SJCRH30 (cell line): ENCODE measurements at places on chromosomes 3 and 15. TPM values are rescaled to one million over a fixed set of nuclear protein-coding genes. Genes with fewer than 3 reads are reported as not detected.
A peak's percentile ranks its signal among the peaks of the same experiment; 100 is the strongest.

- H3K36me3 ChIP-seq, result no peaks in the 10 kb centered on the region
- no peaks in the 10 kb centered on the region for H3K27me3 ChIP-seq
- no peak overlapping the region for H3K27ac ChIP-seq
- H3K4me3 ChIP-seq, result no peak overlapping the region
Observed at GRCh38 chr3:68706096-68706495, 226.3 kb downstream of the TAFA4 start.

DNA sequence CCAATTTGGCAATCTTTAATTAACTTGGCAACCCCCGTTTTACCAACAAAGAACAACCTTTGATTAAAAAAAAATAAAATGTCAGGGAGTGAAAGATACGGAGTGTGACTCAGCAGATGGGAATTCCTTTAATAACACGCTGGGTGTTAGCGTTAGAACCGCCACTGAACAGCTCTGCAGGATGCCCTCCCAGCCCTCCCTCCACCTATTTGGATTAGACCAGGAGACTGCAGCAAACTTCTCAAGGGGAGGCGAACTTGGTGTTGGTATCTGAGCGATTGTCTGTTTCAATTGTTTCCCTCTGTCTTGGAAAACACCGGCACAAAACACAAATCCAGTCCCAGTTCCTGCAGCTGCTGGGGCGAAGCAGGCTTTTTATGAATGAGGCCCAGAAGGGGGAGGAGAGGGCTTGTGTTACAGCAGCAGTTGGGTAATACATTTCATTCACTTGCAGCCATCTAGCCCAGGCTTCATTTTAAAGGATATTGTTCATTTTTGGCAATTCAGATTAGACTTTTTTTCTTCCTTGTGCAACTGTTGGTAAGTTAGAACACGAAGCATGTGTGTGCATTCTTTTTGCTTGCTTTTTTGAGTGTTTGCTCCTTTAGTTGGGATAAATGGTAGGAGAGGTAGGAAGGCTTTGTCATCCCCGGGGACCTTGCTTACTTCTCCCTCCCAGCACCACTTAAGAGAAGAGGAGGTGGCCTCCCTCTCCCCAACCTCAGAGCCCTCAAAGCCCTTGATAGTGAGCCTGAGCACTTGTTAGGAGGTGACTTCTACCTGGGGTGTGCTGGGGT lies 152.3 kb downstream of the IGF1R start:
- no peaks in the 10 kb centered on the region for H3K27me3 ChIP-seq
- peak; percentile 92 for DNase-seq
- peak overlapping the region; percentile 45 for H3K4me3 ChIP-seq

DNA sequence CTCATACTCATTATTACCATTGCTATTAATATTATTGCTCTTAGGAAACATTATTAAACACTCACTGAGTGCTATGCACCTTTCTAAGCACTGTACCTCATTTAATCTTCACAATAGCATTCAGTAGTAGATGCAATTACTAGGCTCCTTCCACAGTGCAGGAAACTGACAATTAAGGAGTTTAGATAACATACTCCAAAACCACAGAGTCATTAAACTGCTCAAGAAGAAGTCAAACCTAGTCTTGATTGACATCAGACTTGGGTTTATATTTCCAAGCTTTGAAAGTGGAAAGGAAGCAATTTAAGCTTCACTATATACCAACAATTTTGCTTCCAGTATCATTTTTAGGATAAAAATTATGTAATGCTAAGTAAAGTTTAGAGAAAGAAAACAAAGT lies 490.1 kb upstream of the ARRDC4 start:
- H3K27me3 ChIP-seq, result no peaks in the 10 kb centered on the region
- no peak overlapping the region for H3K4me3 ChIP-seq
- no peaks in the 10 kb centered on the region for H3K4me1 ChIP-seq
- DNase-seq, result no peak
- H3K36me3 ChIP-seq, result no peaks in the 10 kb centered on the region
- no peak overlapping the region for H3K27ac ChIP-seq

- no peak overlapping the region for H3K4me3 ChIP-seq
- peak; percentile 49 for DNase-seq
- no peaks in the 10 kb centered on the region for H3K4me1 ChIP-seq
- H3K27me3 ChIP-seq, result no peaks in the 10 kb centered on the region
Observed at GRCh38 chr3:189270248-189270832, 98.6 kb downstream of the TPRG1 start.

DNA sequence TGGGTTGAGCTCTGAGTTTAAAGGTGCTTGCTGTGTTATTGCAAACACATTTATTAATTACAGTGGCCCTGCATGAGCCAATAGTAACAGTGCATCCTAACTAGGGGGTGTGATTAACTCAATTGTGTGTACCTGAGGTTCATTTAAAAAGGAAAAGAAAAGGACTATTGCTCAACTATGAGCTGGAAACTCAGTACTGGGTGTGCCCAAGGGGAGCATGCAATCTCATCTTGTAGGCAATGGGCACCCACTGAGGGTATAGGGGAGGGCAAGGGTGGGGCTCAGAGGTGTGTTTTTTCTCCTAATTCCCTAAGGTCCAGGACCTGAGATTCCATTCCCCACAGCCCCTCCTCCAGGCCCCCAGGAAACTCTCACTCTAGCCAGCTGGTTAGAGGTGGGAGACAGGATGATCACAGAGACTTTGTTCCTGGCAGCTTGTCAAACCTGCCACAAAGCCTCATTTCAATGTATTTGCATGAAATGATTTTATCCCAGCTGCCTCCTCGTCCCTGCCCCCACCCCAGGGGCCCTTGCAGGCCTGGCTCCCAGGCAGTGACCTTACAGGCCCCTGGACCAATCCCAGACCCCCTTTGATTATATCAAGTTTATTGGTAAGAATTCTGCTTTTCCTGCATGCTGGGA lies 220.7 kb downstream of the TBC1D2B start:
- no peaks in the 10 kb centered on the region for H3K36me3 ChIP-seq
- DNase-seq, result no peak
- H3K27me3 ChIP-seq, result peaks cover 6% of the 10 kb centered on the region

GRCh38 chr3:71072287-71072686 lies 511.2 kb downstream of the FOXP1 start:
- DNase-seq, result no peak
- H3K27me3 ChIP-seq, result no peaks in the 10 kb centered on the region
- H3K4me3 ChIP-seq, result no peak overlapping the region
- H3K4me1 ChIP-seq, result no peaks in the 10 kb centered on the region; the same call in 1 of the 2 replicates
- H3K27ac ChIP-seq, result no peak overlapping the region

DNA sequence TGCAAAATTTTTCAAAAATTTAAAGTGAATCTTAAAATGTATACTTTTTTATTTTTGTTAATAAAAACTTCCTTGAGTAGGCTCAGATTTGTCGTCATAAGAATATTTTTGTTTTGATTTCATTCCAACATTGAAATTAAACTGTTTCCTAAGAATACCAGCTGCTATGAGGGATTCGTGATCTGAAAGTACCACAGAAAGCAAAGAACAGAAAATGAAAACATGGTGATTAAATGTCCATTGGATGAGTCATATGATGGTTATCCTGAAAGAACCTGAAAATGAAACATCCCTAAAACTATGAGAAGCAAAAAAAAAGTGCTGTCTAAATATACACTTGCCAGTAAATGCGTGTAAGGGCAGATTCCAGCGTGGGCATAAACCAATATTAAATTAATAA lies 143.8 kb downstream of the GMNC start:
- no peak overlapping the region for H3K27ac ChIP-seq
- DNase-seq, result no peak
- no peaks in the 10 kb centered on the region for H3K36me3 ChIP-seq
- H3K27me3 ChIP-seq, result no peaks in the 10 kb centered on the region

The ARHGAP31 gene
- total RNA-seq, result 7.9 and 9.9 TPM in 2 replicates

The CPN2 gene
- not detected in 2 replicates for total RNA-seq

DNA sequence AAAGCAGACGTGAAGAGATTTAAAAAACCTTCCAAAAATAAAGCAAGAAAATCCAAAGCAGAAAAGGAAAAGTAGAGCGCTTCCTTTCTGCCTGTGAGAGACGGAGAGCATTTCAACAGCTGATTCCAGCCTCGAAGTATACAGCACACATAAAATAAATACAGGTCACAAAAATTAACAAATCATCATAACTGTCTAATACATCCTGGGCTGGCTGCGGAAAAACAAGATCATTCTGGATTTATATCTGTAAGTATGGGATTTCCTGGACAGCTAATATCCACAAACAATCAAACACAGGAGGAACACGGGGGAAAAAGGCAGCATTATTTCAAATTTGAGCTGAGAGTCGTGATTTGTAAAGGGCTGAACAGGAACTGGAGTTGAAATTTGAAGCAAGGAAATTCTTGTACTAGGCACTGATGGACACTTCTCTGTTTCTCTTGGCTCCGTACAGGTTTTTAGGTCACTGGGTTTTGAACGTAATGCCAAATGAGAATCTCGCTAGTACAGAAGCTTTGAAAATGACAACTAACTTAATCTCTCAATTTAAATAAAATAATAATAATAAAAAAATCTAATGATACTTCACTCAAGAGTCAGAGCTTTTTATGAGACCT lies 577.7 kb downstream of the FOXP1 start:
- no peak overlapping the region for H3K27ac ChIP-seq
- peaks cover 9% of the 10 kb centered on the region for H3K4me1 ChIP-seq
- H3K4me3 ChIP-seq, result no peak overlapping the region
- no peak for DNase-seq
- no peaks in the 10 kb centered on the region for H3K27me3 ChIP-seq
- H3K36me3 ChIP-seq, result no peaks in the 10 kb centered on the region

- no peak overlapping the region for H3K4me3 ChIP-seq
- peaks cover 5% of the 10 kb centered on the region; the same call in 1 of the 2 replicates for H3K4me1 ChIP-seq
- DNase-seq, result no peak
- H3K27me3 ChIP-seq, result no peaks in the 10 kb centered on the region
- no peak overlapping the region for H3K27ac ChIP-seq
Observed at GRCh38 chr15:83842281-83842680, 188.4 kb downstream of the ADAMTSL3 start.

- no peak overlapping the region for H3K27ac ChIP-seq
- H3K27me3 ChIP-seq, result no peaks in the 10 kb centered on the region
Observed at GRCh38 chr3:50251220-50251619, 15.2 kb downstream of the GNAI2 start.

The TUSC7 gene
- not detected in 2 replicates for total RNA-seq

The SPATA12 gene
- total RNA-seq, result 0.10 TPM in 1 of 2 replicates, not detected in the other

- no peak overlapping the region for H3K27ac ChIP-seq
- peaks cover 4% of the 10 kb centered on the region; the same call in 1 of the 2 replicates for H3K27me3 ChIP-seq
- H3K4me3 ChIP-seq, result no peak overlapping the region
- H3K4me1 ChIP-seq, result peaks cover 13% of the 10 kb centered on the region
- H3K36me3 ChIP-seq, result no peaks in the 10 kb centered on the region
Observed at GRCh38 chr15:31212326-31213080, 111.0 kb upstream of the TRPM1 start.

- DNase-seq, result peak; percentile 69
- H3K36me3 ChIP-seq, result no peaks in the 10 kb centered on the region
- no peak overlapping the region for H3K27ac ChIP-seq
- H3K4me3 ChIP-seq, result no peak overlapping the region
- H3K4me1 ChIP-seq, result peaks cover 30% of the 10 kb centered on the region
- H3K27me3 ChIP-seq, result no peaks in the 10 kb centered on the region
Observed at GRCh38 chr3:4720316-4721075, 227.3 kb downstream of the ITPR1 start.

The CSNK1G1 gene
- total RNA-seq, result 15.9 and 20.3 TPM in 2 replicates

GRCh38 chr15:72135719-72136118 lies 17.5 kb downstream of the SENP8 start:
- no peak for DNase-seq
- peaks cover 10% of the 10 kb centered on the region; the same call in 1 of the 2 replicates for H3K4me1 ChIP-seq
- H3K27me3 ChIP-seq, result no peaks in the 10 kb centered on the region
- no peaks in the 10 kb centered on the region for H3K36me3 ChIP-seq

The FGF12 gene
- total RNA-seq, result 0.06 TPM in 1 of 2 replicates, not detected in the other

- peaks cover 2% of the 10 kb centered on the region; the same call in 1 of the 2 replicates for H3K4me1 ChIP-seq
- H3K4me3 ChIP-seq, result no peak overlapping the region
- no peaks in the 10 kb centered on the region for H3K36me3 ChIP-seq
- no peaks in the 10 kb centered on the region for H3K27me3 ChIP-seq
- no peak overlapping the region for H3K27ac ChIP-seq
Observed at GRCh38 chr3:58032186-58032585, 24.0 kb downstream of the FLNB start.

GRCh38 chr15:77543159-77543882 lies 89.4 kb downstream of the LINGO1 start:
- no peak overlapping the region for H3K27ac ChIP-seq
- H3K4me1 ChIP-seq, result peaks cover 3% of the 10 kb centered on the region; the same call in 1 of the 2 replicates
- no peaks in the 10 kb centered on the region for H3K36me3 ChIP-seq
- peak overlapping the region; percentile 59 for H3K4me3 ChIP-seq
- DNase-seq, result peak; percentile 91

GRCh38 chr15:100291106-100291505 lies 50.7 kb downstream of the ADAMTS17 start:
- peak overlapping the region; percentile 21; the same call in 1 of the 2 replicates for H3K27ac ChIP-seq
- no peak overlapping the region for H3K4me3 ChIP-seq
- H3K27me3 ChIP-seq, result no peaks in the 10 kb centered on the region
- H3K36me3 ChIP-seq, result no peaks in the 10 kb centered on the region
- DNase-seq, result peak; percentile 57

The HYAL3 gene
- total RNA-seq, result 3.6 and 4.5 TPM in 2 replicates

GRCh38 chr3:48268936-48269561 lies 28.1 kb downstream of the ZNF589 start:
- DNase-seq, result no peak
- H3K4me3 ChIP-seq, result no peak overlapping the region
- H3K4me1 ChIP-seq, result 0 out of 2 replicates have a peak, but pooled peaks cover 2% of the 10 kb centered on the region

The GOLGA6L4 gene
- total RNA-seq, result 0.18 and 0.28 TPM in 2 replicates

GRCh38 chr3:13378155-13378554 lies 42.0 kb downstream of the NUP210 start:
- no peaks in the 10 kb centered on the region for H3K36me3 ChIP-seq
- DNase-seq, result no peak
- no peak overlapping the region for H3K4me3 ChIP-seq
- no peak overlapping the region for H3K27ac ChIP-seq

DNA sequence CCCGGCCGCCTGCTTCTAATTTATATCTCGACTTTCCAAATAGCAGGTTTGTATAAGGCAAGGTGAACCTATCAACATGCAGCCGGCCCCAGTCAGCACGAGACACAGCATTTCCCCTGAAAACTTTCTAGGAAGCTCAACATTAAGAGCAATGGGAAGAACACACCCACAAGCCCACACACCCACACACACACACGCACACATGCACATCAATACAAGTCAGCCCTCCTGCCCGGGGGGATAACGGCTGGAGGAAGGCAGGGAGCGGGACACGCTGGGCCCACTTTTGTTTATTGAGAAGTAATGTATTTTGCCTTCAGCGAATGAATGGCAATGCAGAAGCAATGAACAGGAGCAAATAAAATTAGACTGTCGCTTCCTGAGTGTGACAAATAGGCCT lies 83.5 kb downstream of the PCSK6 start:
- no peak overlapping the region for H3K27ac ChIP-seq
- DNase-seq, result no peak
- H3K4me1 ChIP-seq, result no peaks in the 10 kb centered on the region
- H3K36me3 ChIP-seq, result no peaks in the 10 kb centered on the region

The EPHA3 gene
- 0.94 and 1.1 TPM in 2 replicates for total RNA-seq

DNA sequence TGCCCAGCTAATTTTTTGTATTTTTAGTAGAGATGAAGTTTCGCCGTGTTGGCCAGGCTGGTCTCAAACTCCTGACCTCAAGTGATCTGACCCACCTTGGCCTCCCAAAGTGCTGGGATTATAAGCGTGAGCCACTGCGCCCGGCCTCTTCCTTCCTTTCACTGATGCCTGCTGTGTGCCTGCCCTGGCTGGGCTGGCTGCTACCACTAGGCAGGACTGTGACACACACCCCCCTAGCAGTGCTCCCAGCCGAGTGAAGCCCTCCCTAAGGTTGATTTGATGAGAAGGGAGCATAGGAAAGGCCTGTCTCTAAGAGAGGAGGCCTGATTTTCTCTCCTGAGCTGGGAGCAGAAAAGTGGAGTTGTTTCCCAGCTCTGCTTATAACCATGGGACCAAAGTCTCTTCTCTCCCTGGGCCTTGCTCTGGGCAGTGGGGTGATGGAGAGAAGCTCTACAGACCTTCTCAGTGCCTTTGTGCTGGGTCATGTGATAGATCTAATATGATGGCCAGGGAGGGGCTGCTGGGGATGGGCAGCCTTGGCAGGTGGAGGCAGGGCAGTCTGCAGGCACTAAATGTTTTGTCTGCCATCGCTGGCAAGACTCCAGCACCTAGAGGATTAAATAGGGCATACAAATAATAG lies 20.1 kb upstream of the SFMBT1 start:
- no peak overlapping the region for H3K27ac ChIP-seq
- no peak overlapping the region for H3K4me3 ChIP-seq
- no peaks in the 10 kb centered on the region for H3K27me3 ChIP-seq
